ENCODE measurements at places on chromosomes 13 and 19.
A peak's percentile ranks its signal among the peaks of the same experiment; 100 is the strongest.

GRCh38 chr19:51469162-51469561 is 9.2 kb upstream of the CEACAM18 start:
- DNase-seq: no peak

- DNase-seq: no peak
These were observed 200.2 kb downstream of the DCLK1 start for GRCh38 chr13:35930665-35931631.

DNA sequence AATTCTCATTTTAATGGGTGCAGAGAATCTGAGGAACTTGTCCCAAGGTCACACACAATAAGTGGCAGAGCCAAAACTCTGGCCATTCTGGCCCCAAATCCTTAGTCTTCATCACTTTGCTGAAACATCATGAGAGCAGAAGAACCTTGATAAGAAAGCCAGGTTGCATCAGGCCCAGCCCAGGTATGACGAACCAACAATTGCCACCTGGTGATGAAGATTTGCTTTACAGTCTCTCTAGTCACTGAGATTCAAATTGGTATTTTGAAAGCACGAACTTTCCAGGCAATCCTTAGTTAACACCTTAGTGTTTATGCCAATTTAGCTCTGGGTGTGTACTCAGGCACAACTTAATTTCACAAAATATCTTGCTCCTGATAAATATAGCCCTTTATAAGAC is 502.7 kb upstream of the HTR2A start:
- no peak for DNase-seq

- no peak for DNase-seq
These were observed 276.3 kb upstream of the SOX21 start for GRCh38 chr13:94988654-94989053.

- DNase-seq: no peak
These were observed 4.0 kb upstream of the GRIN3B start for GRCh38 chr19:996051-996838.

- DNase-seq: no peak
These were observed 7.9 kb downstream of the LIPE start for GRCh38 chr19:42419309-42419708.

GRCh38 chr19:21856773-21857514 is 21.0 kb upstream of the ZNF43 start:
- no peak for DNase-seq

- DNase-seq: no peak
These were observed 36.4 kb upstream of the IGSF23 start for GRCh38 chr19:44576843-44577565.

- no peak for DNase-seq
These were observed 191.5 kb upstream of the KL start for GRCh38 chr13:32824675-32825074.

DNA sequence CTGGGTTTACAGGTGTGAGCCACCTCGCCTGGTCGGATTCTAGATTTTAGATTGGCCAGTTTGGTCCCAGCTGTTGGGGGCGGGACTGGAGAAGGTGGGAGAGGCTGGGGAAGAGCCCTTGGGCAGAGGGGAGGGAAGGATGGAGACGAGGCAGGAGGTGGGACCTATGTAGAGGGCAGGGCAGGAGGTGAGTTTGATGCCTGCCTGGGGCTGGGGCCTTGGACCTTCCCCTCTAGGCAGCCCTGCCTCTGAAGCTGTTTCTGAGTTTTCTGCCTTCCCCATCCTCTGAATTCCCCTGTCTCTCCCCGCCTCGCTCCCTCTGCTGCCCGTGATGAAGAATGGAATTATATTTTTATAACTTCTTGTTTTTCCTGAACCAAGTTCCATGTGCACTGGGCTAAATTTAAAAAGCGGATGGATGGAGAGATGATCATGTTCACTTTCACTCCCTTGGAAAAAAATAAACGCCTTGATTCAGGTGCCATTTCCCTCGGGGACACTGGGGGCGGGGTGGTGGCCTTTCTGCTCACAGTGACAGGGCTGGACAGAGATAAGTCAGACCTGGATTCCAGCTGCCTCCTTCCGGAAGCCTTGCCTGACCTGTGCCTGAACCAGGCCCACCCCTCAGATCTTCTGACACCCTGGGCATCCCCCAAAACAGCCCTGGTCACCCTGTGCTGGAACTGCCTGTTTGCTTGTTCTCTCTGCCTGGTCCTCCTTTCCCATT is 16.5 kb upstream of the TNFAIP8L1 start:
- DNase-seq: no peak

DNA sequence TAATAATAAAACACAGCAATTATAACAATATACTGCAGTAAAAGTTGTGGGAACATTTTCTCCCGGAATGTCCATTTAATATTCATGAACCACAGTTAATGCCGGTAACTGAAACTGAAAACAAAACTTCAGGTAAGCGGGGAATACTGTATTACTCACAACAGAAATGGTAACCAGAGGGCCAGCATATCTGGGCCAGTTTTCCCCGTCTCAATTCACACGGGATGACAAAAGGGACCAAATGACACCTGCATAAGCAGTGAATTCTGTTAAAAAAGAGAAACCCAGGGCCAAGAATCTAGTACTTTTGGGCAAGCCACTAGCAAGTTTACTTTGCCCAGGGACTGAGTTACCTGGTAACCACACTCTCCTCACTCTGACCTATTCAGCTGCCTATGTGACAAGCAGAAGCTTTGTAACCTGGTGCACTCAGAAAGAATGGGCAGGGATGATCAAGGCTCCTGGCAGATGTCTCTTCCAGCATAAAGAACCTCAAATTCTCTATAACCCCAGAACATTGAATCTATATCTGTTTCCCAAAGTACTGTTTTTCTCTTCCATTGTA is 1171.2 kb downstream of the DIAPH3 start:
- no peak for DNase-seq

DNA sequence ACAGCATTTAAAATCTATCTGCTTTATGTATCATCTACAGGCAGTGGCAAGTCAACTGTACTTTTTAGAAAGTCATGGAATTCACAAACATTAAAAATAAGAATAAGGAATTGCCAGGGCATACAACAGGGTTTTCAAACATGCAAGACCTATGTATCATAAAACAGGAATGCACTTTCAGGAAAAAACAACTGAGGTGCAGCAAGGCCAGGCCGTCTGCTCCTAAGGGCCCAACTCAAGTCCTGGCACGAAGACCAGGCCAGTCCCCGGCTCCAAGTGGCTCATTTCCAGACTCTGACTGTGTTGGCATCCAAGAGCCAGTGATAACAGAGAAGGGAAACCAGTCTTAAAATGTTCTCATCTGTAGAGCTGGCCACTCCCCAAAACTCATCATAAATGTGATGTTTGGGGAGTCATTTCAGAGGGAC is 7.1 kb downstream of the RFX2 start:
- no peak for DNase-seq

DNA sequence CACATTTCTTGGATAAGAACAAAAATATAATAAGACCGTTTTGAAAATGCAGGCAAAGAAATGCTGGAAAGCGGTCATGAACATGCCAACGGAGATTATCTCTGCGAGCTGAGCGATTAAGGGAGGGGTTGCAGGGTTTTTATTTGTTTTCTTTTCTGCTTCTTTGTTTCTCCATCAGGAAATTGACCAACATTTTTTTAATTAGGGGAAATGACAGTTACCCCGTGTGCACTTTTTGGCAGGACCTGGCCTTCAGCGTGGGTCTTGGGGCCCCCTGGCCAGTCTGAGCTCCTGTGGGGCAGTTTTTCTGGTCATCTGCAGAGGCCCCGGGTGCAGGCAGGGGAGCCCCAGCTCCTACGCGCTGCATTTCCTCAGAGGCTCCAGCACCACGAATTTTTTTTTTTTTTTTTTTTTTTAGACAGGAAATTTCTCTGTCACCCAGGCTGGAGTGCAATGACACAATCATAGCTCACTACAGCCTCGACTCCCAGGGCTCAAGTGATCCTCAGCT is 31.3 kb upstream of the HOMER3 start:
- no peak for DNase-seq

DNA sequence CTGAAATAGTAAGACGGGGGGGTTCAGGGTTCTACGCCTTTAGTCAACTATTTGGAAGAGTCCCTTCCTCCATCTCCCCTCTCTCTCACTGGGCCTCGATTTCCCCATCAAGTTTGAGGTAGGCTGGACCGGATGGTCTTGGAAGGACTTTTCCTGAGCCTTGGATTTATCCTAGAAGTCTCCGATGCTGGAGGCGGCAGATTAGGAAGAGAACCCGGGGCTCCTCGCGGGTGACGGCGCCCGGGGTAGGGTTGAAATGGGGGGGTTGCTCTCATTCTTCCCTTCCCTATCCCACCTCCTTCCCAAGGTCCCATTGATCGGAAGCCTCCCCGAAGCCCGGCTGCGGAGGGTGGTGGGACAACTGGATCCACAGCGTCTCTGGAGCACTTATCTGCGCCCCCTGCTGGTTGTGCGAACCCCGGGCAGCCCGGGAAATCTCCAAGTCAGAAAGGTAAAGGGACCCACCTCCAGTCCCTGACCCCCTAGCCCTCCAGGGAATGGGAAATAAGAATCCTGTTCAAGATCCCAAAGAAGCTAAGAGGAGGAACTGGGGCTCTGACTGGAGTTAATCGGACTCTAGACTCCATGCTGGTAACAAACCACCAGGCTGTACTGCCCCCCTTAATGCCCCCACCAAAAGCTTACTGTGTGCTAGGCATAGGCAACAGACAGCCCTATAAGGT is 781 bp downstream of the QPCTL start:
- peak; percentile 54 for DNase-seq

DNA sequence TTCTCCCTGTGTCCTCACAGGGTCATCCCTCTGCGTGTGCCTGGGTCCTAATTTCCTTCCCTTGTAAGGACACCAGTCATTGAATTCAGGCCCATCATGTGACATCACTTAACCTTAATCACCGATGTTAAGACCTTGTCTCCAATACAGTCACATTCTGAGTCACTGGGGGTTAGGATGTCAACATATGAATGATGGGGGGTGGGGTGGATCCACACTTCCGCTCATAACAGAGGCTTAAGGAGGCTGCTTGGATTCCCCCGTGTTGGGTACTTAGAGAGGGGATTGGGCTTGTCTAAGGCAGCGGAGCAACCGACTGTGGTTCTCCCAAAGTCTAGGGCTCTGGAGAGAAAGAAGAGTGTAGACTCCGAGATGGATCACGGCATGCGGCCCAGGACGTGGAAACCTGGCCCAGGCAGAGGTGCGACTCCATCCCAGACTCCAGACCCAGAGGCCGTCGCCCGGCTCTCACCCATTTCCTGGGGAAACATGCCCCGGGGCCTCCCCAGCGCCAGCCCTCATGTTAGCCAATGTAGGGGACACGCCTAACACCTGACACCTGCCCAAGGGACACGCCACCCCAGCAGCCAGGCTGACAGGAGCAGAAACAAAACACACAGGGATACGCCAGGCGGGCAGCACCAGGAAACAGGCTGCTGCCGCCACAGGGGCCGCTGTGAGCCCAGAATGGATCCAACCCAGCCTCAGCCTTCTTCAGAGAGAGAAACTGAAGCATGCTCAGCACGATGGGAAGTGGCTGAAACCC is 17.1 kb upstream of the IGLON5 start:
- no peak for DNase-seq

DNA sequence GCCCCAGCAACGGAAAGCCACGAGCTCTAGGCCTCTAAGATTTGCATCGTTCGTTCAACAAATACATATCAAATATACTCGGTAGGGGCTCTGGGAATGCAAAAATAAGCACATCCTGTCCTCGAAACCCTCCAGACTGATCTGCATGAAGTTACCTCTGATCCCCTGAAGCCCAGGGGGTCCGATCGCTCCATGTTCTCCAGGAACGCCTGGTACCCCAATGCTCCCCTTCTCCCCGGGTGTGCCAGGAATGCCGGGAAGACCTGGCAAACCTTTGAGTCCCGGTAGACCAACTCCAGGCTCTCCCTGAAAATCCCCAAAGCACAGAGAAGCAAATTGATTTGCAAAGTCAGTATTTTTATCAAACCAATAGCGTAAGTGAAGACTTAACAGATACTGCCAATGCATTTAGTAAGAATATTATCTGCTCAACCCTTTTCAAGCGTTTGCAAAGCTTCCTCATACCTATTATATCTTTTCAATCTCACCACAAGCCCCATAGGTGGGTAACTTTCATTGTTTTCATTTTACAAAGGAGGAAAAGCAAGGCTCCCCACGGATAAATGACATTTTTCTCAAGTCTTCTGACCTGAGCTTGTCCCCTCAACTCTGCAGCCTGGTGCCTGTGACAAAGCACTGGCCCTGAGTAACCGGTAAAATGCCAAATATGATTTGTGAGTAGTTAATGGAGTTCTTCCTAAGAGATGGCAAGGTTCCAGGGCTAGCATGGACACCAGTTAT is 127.7 kb downstream of the COL4A1 start:
- DNase-seq: no peak

GRCh38 chr13:113531041-113531873 is 40.7 kb upstream of the DCUN1D2 start:
- DNase-seq: no peak

GRCh38 chr13:37870895-37871550 is 1.5 kb upstream of the TRPC4 start:
- DNase-seq: no peak

DNA sequence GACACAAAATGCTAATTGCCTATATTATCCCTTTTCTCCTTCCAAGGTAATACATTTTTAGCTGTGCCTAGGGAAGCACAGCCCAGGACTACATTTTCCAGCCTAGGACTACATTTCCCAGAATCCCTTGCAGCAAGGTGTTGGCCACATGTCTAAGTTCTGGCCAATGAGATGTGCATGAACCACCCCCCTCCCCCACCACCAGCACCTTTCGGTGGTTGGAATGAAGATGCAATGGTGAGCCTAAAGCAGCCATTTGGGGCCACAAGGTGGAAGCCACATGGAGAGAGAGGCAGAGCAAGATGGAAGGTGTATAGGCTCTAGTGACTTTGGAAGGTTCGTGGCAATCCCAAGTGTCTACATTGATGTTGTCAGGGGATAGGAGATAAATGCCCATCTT is 16.2 kb downstream of the UNC13A start:
- no peak for DNase-seq

- no peak for DNase-seq
These were observed 17.5 kb upstream of the ASPDH start for GRCh38 chr19:50531171-50531612.

DNA sequence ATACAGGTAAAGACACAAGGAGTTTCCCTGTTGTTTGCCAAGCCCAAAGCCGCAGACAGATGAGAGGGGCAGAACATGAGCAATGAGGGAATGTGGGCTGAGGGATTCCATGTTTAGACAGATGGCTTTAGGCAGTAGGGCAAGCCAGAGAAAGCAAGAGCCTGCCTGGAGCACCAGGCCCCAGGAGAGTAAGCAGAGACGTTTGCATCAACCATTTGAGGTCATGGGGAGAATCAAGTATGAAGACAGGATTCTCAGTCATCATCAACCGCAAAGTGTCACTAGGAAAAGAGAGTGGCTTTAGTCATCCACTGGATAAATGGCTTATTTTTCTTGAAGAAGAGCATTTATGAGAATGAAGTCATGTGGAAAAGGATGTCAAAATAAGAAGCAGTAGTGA is 184.7 kb downstream of the COG6 start:
- DNase-seq: no peak

DNA sequence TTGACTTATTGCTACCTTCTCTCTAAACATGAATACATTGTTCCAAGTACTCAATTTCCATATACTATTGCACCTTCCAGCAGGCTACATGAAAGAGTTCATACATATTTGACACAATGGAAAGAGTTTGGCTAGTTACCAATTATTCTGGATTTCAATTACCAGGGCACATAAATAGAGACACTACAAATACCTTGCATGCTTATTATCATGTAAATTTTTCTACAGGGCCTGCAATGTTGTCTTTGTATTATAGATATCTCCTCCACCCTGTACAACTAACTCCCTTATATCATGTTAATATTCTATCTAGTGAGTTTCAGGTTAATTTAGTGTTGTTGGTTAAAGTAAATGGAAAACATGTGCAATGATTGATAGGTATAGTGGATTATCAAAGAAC is 540.7 kb upstream of the SLITRK5 start:
- DNase-seq: no peak

- DNase-seq: no peak
These were observed 35.0 kb upstream of the ADGRE5 start for GRCh38 chr19:14346279-14346678.

All from activated CD4-positive, CD25-positive, alpha-beta regulatory T cell treated with anti-CD3 and anti-CD28 coated beads, Interleukin-2, amount 50 U/mL, for 16 hours (primary cell).